ENCODE measurements at places on chromosomes 16 and 17. TPM values are rescaled to one million over a fixed set of nuclear protein-coding genes. Genes with fewer than 3 reads are reported as not detected.

The SHCBP1 gene
- total RNA-seq = 1.1 TPM

The METTL23 gene
- 21.0 TPM for total RNA-seq

GRCh38 chr16:50980666-50981065, 170.4 kb downstream of the SALL1 start:
- DNase-seq = no peak

DNA sequence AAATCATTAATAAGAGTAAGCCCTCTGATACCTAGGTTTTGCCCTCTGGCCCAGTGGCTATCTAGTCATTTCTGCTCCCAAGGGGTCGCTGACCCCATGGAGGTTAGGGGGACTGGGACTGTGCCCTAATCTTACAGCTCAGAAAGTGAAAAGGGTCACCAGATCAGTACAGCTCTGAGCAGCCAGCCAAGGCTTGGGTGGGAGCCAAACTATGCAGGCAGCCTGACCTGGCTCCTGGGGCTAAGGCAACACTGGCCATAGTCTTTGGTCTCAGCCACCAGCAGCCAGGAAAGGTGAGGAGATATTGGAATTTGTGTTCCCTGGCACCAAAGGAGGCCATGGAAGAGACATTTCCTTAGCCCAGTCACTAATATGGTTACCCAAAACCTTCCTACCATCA, 67.6 kb downstream of the ASIC2 start:
- peak; percentile 49 for DNase-seq

DNA sequence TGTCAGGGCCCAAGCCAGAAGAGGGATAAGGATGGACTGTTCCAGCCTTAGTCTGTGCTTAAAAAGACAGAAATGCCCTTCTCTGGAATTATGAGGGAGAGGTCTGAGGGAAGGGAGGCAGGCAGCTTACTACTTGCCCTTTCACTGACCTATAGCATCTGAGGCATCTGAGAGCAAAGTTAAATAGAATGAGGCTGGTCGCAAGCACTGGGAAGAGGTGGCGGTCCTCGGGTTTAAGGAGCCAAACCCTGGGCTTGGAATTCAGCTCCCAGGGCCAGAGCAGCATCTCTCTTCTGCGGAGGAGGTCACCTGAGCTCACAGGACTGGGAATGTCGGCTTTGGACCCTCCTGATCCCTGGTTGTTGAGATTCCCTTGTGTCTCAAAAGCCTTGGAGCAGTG, 3.1 kb upstream of the LIMD2 start:
- DNase-seq = no peak

DNA sequence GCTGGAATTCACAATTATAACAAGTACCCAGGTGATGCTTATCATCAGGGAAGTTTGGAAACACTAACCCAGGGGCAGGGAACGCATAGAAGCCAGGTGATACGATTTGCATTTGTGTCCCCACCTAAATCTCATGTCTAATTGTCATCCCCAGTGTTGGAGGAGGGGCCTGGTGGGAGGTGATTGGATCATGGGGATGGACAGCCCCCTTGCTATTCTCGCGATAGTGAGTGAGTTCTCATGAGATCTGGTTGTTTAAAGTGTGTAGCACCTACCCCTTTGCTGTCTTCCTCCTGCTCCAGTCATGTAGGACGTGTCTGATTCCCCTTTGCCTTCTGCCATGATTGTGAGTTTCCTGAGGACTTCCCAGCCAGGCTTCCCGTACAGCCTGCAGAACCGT, 276.3 kb downstream of the UTP18 start:
- DNase-seq = no peak

DNA sequence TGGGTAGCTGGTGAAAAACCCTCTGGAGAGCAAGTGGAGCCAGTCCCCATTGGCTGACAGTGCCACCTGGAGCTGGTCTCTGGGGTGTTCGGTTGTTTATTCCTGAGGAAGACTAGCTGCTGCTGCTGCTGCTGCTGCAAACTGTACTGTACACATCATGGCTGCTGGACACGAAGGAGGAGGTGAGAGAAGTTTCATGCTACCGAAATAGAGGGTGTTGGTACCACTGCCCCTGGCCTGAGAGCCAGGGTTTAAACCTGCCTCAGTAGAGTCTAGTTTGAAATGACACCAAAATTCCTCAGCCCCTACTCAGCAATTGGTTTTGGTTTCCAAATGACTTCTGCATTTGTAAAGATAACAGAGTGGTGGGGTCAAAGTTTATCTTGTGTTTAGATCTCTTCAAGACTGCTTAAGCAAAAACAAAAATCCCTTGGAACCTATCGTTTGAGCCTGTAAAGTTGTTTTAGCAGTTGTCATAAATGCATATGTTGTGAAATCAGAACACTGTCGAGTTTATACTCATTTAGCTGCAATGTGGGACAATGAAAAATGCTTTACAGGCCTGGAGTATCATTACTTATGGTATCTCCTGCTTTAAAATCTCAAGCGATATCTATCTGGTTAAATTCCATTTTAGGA, 40.8 kb downstream of the CYB5B start:
- DNase-seq = no peak

- no peak for DNase-seq
These were observed 135.6 kb upstream of the N4BP1 start for GRCh38 chr16:48745541-48745940.

DNA sequence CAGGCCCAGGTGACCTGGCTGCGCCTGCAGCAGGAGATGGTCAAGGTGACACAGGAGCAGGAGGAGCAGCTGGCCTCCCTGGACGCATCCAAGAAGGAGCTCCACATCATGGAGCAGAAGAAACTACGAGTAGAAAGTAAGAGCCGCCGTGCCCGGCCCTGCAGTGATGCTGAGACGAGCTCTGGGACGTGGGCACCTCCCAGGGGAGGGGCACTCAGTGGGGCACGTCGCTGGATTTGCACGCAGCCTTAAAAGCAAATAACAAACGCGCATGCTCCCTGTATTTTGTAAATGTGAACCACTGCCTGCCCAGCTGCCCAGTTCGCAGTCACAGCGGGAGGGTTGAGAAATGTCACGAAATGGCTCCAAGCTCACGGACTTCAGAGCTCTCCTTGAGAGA, 15.3 kb upstream of the GAA start:
- no peak for DNase-seq
